Ascending aorta (tissue), 2 donors: ENCODE measurements at places on chromosomes 12 and 14.
A peak's percentile ranks its signal among the peaks of the same experiment; 100 is the strongest.

DNA sequence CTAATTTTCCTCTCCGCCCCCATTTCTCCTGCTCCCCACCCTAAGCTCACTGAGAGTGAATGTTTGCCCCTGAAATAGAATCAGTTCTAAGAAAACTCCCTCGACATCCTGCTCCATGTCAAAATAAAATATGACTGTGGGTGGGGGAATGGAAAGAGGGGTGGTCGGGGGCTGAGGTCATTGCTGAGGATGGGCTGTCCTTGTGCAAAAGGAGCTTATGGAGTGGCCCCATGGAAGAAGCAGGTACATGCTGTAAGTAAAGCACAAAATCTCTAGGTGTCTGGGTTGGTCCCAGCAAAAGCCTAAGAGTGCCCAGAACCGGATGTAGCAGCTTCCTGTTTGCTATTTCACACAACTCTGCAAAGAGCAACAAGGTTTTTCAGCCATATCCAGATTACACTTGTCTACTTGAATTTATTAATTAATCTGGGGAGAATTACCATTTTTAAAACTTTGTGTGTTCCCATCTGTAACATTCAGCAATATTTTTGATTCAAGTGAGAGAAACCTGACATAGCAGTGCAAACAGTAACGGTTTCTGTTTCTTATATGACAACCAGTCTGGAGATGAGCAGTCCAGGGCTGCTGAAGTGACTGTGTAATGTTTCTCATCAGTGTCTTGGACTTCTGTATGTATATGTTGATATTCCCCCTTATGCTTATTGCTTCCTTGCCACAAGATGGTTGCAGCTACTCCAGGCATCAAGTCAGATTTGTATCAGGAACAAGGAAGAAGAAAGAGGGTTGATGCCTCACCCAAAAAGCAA is 40.4 kb upstream of the GZMB start:
- no peaks in the 10 kb centered on the region for H3K36me3 ChIP-seq
- H3K27me3 ChIP-seq = no peaks in the 10 kb centered on the region
- no peaks in the 10 kb centered on the region for H3K4me1 ChIP-seq
- H3K27ac ChIP-seq = no peak overlapping the region

GRCh38 chr14:44649061-44649460 is 142.0 kb upstream of the FSCB start:
- H3K4me3 ChIP-seq = no peak overlapping the region
- H3K27ac ChIP-seq = no peak overlapping the region
- no peaks in the 10 kb centered on the region for H3K4me1 ChIP-seq
- no peak for DNase-seq

GRCh38 chr14:105503935-105504692 is 13.1 kb downstream of the TEDC1 start:
- DNase-seq = no peak
- no peaks in the 10 kb centered on the region for H3K36me3 ChIP-seq
- no peaks in the 10 kb centered on the region for H3K27me3 ChIP-seq
- no peak overlapping the region for H3K27ac ChIP-seq
- H3K4me3 ChIP-seq = no peak overlapping the region

- DNase-seq = no peak
- no peaks in the 10 kb centered on the region for H3K27me3 ChIP-seq
- no peaks in the 10 kb centered on the region for H3K36me3 ChIP-seq
- H3K27ac ChIP-seq = no peak overlapping the region
These were observed 321.2 kb upstream of the TMTC1 start for GRCh38 chr12:30104971-30105370.

DNA sequence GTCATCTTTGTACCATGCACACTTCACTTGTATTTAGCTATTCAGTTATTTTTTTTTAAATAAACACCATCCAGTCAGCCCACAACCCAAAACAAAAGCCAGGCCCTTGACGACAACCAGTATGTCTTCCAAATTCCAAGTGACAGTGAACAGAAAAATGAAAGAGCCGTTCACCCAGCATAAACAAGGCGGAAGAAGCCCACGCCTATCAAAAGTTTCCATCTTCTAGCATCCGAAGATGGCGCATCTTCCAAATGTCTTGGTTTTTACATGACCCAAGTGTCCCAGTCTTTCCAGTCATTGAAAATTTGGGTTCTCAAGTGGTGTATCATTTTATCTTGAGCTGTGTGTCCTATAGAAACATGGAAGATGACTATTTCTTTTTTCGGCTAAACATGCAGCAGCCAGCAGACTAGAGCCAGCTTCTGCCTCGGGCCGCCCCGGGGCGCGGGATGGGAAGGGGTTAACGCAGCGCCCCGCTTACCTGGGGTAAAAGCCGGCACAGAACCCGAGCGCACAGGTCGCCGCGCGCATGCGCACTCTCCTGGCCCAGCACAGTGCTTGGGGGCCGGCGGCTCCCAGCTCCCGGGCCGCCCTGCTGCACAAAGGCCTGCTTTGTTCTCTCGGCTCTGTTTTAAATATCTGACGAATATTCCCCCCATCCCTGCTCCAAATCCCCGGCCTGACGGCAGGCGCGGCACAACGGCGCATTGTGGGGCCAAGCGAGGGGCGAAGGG is 164.8 kb downstream of the ZFP36L1 start:
- H3K4me1 ChIP-seq = peaks cover 8% of the 10 kb centered on the region
- H3K27ac ChIP-seq = peak overlapping the region; percentile 75
- no peaks in the 10 kb centered on the region for H3K27me3 ChIP-seq
- H3K4me3 ChIP-seq = peak overlapping the region; percentile 37
- no peak for DNase-seq
- H3K36me3 ChIP-seq = no peaks in the 10 kb centered on the region

GRCh38 chr12:129552996-129553750 is 350.7 kb downstream of the TMEM132D start:
- no peaks in the 10 kb centered on the region for H3K36me3 ChIP-seq
- no peaks in the 10 kb centered on the region for H3K4me1 ChIP-seq

DNA sequence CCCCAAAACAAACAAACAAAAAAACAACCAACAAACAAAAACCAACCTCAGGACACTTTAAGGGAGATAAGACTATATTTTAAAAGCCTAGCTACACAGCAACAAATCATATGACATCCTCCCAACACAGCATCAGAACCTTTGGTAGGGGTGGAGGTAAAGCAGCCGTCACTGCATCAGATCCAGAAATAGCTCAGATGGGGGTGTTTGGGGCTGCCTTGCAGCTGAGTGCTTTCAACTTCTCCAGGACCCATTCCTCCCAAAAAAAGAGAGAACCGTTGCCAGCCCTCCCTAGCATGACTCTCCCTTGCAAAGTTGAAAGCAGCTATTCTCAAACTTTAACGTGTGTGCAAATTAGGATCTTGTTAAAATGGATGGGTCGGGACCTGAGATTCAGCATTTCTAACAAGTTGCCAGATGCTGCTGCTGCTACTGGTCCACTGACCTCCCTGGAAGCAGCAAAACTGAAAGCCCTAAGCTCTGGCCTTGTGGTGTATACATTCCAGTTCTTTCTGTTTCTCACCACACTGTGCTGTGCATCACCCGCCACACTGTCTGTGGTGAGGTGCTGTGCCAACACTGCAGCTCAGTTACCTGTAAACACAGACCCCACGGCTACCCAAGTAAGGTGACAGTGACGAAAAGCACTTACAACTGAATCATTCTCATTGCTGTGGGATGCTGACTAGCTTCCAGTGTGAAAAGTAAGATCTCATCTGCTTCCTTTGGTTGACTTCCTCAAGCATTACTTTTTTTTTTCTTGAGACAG is 54.0 kb downstream of the SLC38A1 start:
- H3K27me3 ChIP-seq = no peaks in the 10 kb centered on the region
- H3K4me1 ChIP-seq = peaks cover 10% of the 10 kb centered on the region
- H3K27ac ChIP-seq = no peak overlapping the region
- DNase-seq = peak; percentile 37
- no peak overlapping the region for H3K4me3 ChIP-seq

DNA sequence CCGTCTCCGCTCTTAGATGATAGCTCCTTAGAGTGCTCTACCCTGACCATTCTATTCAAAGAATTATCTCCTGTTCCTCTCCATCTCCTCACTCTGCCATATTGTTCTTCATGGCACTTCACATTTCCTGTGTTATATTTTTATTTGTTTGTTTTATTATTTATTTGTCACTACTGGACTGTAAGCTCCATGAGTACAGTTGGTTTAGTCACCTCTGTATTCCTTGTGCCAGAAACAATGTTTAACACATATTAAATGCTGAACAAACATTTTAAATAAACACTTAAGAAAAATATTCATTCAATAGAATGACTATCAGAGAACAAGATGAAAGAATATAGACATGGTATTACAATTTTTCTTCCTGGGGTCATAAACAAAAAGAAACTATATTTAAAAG is 35.6 kb downstream of the KIAA0586 start:
- H3K27me3 ChIP-seq = no peaks in the 10 kb centered on the region
- no peaks in the 10 kb centered on the region for H3K4me1 ChIP-seq
- H3K4me3 ChIP-seq = no peak overlapping the region
- DNase-seq = no peak

GRCh38 chr12:5124401-5124800 is 80.7 kb downstream of the KCNA5 start:
- DNase-seq = no peak
- H3K4me3 ChIP-seq = no peak overlapping the region
- no peaks in the 10 kb centered on the region for H3K27me3 ChIP-seq
- H3K36me3 ChIP-seq = no peaks in the 10 kb centered on the region
- H3K27ac ChIP-seq = no peak overlapping the region

GRCh38 chr14:101022121-101022520 is 118.6 kb upstream of the RTL1 start:
- H3K36me3 ChIP-seq = no peaks in the 10 kb centered on the region
- H3K27me3 ChIP-seq = no peaks in the 10 kb centered on the region
- H3K4me1 ChIP-seq = no peaks in the 10 kb centered on the region
- H3K27ac ChIP-seq = no peak overlapping the region
- H3K4me3 ChIP-seq = no peak overlapping the region
- no peak for DNase-seq

GRCh38 chr14:95023886-95024285 is 133.4 kb downstream of the DICER1 start:
- no peaks in the 10 kb centered on the region for H3K4me1 ChIP-seq
- no peak for DNase-seq
- H3K36me3 ChIP-seq = no peaks in the 10 kb centered on the region
- H3K27ac ChIP-seq = no peak overlapping the region

GRCh38 chr12:100472325-100472724 is 1.3 kb upstream of the NR1H4 start:
- no peaks in the 10 kb centered on the region for H3K36me3 ChIP-seq
- no peak overlapping the region for H3K27ac ChIP-seq
- no peak for DNase-seq
- no peak overlapping the region for H3K4me3 ChIP-seq
- no peaks in the 10 kb centered on the region for H3K27me3 ChIP-seq
- no peaks in the 10 kb centered on the region for H3K4me1 ChIP-seq

- H3K27me3 ChIP-seq = no peaks in the 10 kb centered on the region
- DNase-seq = no peak
- no peak overlapping the region for H3K4me3 ChIP-seq
These were observed 561.6 kb downstream of the RERGL start for GRCh38 chr12:17528394-17528793.

DNA sequence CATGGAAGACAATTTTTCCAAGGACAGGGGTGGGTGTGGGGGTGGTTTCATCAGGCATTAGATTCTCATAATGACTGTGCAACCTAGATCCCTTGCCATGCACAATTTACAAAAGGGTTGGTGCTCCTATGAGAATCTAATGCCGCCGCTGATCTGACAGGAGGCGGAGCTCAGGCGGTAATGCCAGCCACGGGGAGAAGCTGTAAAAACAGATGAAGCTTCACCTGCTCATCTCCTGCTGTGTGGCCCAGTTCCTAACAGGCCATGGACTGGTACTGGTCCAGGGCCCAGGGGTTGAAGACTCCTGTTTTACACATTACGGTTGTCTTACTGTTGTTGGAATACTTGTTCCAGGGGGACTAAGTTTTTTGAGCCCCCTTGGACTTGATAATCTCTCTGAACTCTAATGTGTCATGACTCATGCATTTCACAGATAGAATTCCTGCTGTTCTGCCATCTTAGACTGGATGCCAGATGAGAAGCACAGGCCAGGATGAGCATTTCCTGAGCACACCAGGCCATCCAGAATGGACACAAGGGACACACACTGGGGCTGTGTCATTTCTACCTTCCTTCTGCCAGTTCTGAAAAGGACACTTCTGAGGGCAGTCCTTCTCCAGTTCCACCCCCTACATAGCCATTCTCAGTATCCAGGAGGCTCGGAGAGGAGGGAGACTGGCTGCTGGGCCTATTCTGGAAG is 5.8 kb downstream of the PLEKHD1 start:
- H3K36me3 ChIP-seq = no peaks in the 10 kb centered on the region
- DNase-seq = no peak
- H3K27ac ChIP-seq = no peak overlapping the region
- H3K27me3 ChIP-seq = no peaks in the 10 kb centered on the region
- no peak overlapping the region for H3K4me3 ChIP-seq

GRCh38 chr14:46230540-46230939 is 421.0 kb downstream of the RPL10L start:
- H3K4me3 ChIP-seq = no peak overlapping the region
- no peak overlapping the region for H3K27ac ChIP-seq
- no peaks in the 10 kb centered on the region for H3K27me3 ChIP-seq

DNA sequence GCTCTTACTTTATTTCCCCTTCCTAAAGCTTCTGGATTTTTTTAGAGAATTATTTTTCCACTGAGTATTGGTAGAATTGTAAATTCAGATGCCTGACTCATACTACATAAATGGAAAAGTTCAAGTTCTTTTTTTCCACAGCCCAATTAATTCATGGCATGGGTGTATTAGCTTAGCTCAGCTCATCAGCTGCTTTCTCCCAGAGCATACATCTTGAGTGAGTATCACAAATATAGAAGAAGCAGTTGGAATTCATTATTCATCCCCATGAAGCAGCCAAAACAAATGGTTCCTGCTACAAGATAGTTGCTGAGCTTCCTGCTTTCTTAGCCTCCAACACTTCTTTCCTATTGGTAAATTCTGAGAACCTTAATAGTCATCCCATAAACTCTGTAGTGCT is 105.1 kb downstream of the C12orf50 start:
- no peaks in the 10 kb centered on the region for H3K4me1 ChIP-seq
- H3K27me3 ChIP-seq = no peaks in the 10 kb centered on the region
- no peak for DNase-seq
- no peak overlapping the region for H3K27ac ChIP-seq
- H3K36me3 ChIP-seq = no peaks in the 10 kb centered on the region
- H3K4me3 ChIP-seq = no peak overlapping the region

- no peak overlapping the region for H3K4me3 ChIP-seq
- H3K4me1 ChIP-seq = no peaks in the 10 kb centered on the region
- no peaks in the 10 kb centered on the region for H3K27me3 ChIP-seq
- H3K36me3 ChIP-seq = no peaks in the 10 kb centered on the region
- no peak overlapping the region for H3K27ac ChIP-seq
These were observed 241.6 kb downstream of the LRIG3 start for GRCh38 chr12:58678753-58679152.

DNA sequence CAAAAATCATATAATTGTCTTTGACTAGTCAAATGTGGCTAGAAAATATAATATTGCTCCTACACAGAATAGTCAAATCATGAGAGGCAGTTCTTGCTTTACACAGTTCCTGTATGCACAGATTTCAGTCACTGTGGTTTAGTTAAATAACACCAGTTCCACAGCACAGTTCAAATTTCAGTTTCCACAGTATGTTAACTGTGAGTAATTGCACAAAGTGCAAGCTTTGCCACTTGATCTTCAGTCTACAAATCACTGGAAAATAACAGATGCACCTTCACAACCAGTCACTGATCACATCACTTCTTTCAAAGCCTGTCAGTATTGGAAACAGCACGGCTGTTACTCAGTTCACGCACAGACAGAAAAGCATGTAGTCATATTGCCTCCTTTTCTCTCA is 38.7 kb downstream of the KCNH5 start:
- H3K27ac ChIP-seq = no peak overlapping the region
- no peaks in the 10 kb centered on the region for H3K36me3 ChIP-seq
- no peak for DNase-seq
- no peak overlapping the region for H3K4me3 ChIP-seq
- H3K4me1 ChIP-seq = no peaks in the 10 kb centered on the region
- H3K27me3 ChIP-seq = no peaks in the 10 kb centered on the region
